H7 (cell line): ENCODE measurements at places on chromosomes 11 and 22.

- peak; percentile 57 for DNase-seq
Measured at GRCh38 chr11:86571273-86571948, 101.0 kb downstream of the ME3 start.

DNA sequence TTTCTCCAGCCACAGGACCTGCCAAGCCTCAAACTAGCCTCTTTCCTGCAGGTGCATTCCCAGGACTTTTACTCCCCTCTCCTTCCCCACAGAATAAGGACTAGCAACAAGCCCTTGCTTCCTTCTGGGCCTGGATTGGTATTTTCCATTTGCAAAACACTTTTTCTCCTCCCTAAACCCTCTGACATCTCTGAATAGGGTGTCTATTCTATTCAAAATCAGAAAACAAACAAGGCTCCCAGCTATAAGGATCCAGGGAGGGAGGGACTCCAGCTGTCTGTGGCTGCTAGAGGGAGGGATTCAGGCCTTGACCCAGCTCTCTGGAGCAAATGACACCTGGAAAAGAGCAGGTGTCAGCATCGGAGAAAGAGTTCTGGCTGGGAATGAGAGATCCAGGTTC, 168.5 kb upstream of the BDNF start:
- no peak for DNase-seq

- DNase-seq, result no peak
Measured at GRCh38 chr11:19437760-19438159, 197.0 kb upstream of the E2F8 start.

- peak; percentile 47 for DNase-seq
Measured at GRCh38 chr11:130477586-130478203, 29.2 kb downstream of the ADAMTS15 start.

- DNase-seq, result no peak
Measured at GRCh38 chr11:129323896-129324502, 51.6 kb upstream of the BARX2 start.

- DNase-seq, result peak; percentile 42
Measured at GRCh38 chr22:40922484-40923303, 28.5 kb upstream of the RBX1 start.

DNA sequence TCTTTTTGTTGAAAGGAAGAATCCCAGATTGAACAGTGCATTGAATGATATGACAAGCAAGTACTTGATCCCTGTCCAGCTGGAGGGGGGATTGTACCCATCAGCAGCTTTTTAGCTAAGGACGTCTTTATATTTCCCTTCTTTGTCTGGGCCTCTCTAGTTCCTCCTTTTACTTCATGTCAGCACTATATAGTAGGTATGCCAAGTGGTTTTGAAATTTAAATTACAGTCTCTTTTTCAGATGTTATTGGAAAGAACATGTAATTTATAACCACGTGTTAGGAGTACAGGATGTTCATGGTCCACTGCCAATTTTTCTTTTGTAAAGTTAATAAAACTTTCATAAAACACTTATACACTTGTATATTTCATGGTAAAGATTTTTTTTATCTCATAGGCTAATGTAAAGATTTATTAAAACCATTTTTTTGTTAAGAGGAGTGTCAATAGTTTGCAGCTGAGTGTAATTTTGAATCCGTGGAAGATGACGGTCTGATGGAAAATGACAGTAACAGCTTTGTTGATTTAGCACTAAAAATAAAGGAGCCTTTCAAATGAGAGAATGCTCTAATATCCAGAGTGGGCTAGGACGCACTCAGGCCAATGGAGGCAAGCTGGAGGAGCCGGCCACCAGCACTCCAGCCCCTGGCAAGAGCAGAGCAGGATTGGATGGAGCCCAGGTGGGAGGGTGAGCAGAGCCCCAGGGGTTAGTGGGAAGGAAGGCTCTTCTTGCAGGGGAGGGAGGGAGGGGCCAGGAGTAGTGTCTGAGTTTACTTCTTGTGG, 488.3 kb downstream of the INSC start:
- no peak for DNase-seq

GRCh38 chr11:1109918-1110705, 35.4 kb downstream of the MUC2 start:
- no peak for DNase-seq

DNA sequence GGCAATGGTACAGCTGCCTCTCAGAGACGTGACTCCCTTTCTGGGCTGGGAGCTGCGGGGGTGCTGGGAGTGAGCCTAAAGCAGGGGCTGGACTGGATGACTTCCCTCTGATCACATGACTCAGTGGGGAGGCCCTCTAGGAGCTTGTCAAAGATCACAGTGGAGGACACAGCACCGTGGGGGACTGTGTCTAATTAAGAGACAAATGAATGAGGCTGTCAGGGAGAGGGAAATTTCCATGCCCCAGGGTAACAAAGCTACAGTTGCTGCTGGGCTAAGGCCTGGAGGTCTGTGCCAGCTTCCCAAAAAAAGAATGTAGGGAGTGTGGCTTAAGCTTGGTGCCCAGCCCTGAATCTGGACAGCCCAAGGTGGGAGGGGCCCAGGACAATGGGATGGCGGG, 262.8 kb upstream of the PLET1 start:
- DNase-seq, result peak; percentile 22

GRCh38 chr22:26679003-26679629, 21.7 kb downstream of the MIAT start:
- peak; percentile 83 for DNase-seq

DNA sequence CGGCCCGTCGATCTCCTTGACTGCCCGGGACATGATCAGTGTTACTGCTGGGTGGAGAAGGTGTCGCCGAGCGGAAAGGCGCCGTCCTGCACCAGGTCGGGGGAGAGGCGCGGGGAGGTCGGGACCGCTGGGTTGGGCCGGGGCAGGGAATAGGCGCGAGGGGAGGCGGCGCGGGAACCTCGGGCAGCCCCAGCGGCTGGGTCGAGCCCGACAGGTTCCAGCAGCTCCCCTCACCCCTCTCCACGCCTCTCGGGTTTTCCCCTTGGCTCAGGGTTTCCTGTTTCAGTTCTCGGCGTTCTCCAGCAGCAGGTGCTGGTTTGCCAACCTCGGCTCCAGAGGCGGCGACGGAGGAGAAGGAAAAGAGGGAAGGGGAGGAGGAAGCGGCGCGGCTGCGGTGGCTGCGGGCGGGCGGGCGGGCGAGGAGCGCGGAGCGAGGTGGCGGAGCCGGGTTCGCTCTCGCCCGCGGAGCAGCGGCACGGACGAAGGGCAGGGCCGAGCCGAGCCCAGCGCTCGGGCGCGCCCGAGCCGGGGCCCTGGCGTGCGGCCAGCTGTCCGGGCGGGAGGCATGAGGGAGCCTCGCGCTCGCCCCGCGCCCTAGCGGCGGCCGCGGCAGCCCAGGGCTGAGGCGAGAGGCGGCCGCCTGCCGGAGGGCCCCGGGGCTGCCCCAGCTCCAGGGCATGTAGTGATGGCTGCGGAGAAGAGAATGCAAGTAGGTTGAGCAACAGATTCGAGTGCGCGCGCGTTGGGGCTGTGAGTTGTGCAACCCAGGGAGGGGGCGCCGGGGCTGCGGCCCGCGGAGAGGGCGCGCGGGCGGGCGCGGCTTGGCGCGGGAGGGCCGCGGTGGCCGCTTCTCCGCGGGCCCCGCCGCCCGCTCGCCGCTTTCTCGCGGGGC, at the start of gene ZC3H12C:
Gene ZC3H12C (plus strand): TSS at position 878 of the 892 bp plus-strand sequence. CDS start 20 bp downstream, outside the sequence.
- DNase-seq, result peak; percentile 87

- DNase-seq, result no peak
Measured at GRCh38 chr11:70505761-70506657, 107.7 kb downstream of the CTTN start.

DNA sequence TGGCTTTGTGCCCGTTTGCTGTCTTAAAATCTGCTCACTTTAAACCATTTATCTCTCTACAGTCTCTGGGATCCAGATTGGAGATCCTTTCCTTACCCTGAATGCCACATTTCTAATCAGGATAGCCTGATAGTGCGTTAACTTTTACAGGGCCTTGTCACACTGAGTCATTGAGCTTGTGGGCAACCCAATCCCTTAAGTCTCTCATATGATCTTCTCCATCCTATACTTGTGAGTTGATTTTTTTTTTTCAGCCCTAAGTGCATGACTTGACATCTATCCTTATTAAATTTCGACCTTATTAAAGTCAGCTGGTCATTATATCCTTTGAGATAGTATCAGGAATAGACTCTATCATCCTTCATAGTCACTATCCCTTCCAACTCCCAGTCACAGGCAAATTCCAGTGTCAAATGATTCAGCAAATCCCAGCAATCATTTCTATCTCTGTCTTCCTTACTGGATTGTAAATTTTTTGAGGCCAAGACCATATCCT, 57.7 kb downstream of the TEAD1 start:
- no peak for DNase-seq

- DNase-seq, result peak; percentile 75
Measured at GRCh38 chr11:107018902-107019493, 722 bp upstream of the GUCY1A2 start.

DNA sequence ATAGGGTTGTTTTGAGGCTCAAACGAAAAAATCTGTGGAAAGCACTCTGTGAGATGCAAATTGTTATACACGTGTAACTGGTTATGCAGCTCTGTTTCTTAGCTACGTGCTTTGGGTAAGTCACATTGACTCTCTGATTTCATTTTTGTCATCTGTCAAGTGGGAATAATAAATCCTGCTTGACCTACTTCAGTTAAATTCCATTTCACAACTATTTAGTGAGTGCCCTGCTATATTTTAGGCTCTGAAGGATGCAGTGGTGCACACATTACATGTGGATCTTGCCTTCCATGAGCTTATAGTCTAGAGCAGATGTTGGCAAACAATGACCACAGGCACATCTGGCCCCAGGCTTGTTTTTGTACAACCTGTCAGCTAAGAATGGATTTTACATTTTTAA, 133.6 kb upstream of the PLET1 start:
- DNase-seq, result no peak
